SK-MEL-5 (cell line): ENCODE measurements at places on chromosomes 2 and 18. TPM values are rescaled to one million over a fixed set of nuclear protein-coding genes. Genes with fewer than 3 reads are reported as not detected.
A peak's percentile ranks its signal among the peaks of the same experiment; 100 is the strongest.

DNA sequence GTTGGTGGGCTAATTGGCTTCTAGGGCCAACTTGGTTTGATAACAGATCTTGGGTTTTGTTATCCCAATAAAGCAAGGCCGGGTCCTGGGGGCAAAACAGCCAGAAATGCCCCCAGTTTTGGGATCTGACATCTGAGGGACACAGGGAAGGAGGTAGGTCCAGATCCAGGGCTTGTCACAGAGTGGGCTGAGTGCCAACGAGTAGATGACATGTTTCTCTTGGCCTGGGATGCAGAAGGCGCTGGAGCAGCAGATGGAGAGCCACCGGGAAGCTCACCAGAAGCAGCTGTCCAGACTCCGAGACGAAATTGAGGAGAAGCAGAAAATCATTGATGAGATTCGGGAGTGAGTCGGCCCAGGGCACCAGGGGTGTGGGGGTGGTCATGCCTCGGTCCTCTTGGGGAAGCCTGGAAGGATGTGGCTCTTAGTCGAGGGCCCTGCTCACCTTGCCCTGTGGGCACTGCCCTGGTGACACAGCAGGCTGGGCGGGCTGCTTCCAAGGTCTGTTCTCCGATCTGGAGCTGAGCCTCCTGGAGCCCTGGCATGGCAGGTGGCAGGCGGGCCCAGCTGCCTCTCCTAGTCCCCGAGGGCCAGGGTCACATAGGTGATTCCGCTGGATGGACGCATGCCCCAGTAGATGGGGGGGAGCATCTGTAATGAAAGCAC, 40.2 kb upstream of the LYPD6B start:
- no peak for DNase-seq

GRCh38 chr2:33313039-33313438, 163.4 kb upstream of the RASGRP3 start:
- no peak for DNase-seq

- DNase-seq: peak; percentile 51
These were observed 11.4 kb downstream of the ID2 start for GRCh38 chr2:8693157-8693821.

DNA sequence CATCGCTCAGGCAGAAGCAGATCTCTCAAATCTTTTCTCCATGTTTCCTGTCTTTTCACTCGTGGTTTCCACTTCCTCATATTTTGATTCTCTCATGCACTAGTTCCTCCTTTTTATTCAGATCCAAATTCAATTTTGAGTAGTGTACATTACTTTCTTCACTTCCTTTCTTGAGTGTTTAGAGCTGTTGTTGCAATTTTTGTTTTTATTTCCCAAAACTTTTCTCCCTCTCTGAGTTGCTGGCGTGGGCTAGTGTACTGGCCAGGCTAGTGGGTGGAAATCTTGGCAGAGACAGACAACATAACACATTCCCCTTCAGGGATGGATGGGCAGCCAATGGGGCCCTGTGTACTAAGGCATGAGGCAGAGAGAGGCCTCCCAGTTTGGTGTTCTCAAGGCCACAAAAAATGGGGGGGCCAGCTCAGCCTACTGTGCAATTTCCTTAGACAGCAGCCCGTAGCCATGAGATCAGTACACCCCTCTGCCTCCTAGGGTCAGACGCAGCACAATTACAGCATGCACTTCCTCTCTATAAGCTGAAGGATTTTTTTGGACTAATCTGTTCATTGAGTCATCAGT, 145.1 kb upstream of the PID1 start:
- DNase-seq: no peak

The CPSF3 gene
- 96.8 and 110 TPM in 2 replicates for total RNA-seq

- DNase-seq: peak; percentile 55
These were observed 555.0 kb upstream of the TMEFF2 start for GRCh38 chr2:192749611-192750200.

- DNase-seq: no peak
These were observed 9.5 kb downstream of the KLHL14 start for GRCh38 chr18:32763293-32763692.

- DNase-seq: peak; percentile 71
These were observed 238.7 kb downstream of the TGIF1 start for GRCh38 chr18:3688690-3689089.

DNA sequence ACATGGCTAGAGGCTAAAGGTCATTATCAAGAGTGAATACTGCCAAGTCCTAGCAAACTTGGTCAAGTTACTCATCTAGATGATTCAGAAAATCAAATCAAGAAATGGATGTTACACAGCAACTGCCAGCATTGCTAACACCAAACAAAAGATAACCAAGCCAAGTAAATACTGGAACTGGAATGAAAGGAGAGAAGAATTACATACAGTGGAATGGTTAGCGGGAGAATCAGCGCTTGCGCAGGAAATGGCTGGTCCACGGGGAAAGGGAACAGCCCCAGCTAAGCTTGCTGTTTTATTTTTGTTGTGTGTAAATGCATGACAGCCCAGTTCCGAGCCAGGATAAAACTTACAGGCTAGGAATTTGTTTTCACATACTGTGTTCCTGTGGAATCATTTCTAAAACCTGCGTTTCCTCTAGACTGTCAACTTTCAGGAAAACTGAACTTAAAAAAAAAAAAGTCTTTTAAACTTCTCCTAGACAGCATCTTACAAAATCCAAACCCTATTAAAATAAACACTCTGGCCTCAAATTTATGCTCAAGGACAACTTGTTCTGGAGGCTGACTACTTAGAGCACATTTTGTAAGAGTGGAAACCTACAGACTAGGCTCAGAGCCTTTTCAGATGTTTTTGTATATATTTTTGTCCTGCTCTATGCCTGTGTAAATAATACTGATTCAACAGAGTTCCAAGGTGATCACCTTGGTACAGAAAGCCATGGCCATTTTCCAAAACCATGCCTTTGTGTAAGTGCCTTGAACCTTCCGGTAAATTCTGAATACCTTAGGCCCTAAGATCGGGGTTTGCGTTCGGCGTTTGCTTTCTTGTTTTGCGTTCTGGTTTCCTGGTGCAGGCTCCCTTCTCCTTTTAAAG, 30.7 kb upstream of the TXNDC2 start:
- DNase-seq: no peak

The CD8A gene
- total RNA-seq: 0.13 and 0.18 TPM in 2 replicates

DNA sequence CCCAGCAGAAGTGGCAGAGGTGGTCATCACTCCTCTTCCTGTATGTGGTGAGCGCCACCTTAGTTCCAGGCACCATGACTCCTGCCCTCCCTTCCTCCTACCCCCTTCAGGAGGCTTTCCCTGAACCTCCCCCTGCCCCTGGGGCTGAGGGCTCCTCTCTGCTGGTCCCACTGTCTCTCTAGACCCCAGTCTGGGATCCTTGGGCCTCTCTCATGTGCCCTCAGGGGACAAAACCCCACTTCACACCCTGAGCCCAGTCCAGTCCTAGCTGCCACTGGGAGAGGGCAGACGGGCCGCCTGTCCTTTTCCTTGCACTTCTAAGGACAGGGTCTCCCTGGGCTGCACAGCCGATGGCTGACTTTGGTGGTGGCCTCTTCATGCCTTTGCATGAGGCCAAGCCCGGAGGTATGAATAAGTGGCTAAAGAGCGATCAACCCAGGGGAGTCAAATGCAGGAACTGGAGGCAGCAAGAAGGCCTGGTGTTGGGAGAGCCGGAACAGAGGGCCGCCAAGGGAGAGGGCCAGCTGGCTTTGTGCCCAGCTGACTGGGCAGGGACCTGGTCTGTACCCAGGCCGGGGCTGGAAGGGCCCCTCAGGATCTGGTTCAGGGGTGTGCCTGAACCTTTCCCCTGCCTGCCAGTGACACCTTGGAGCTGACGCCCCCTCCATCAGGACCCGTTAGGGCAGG, 29.5 kb downstream of the GLI2 start:
- DNase-seq: no peak

GRCh38 chr2:186532891-186533290, 46.8 kb downstream of the ZC3H15 start:
- no peak for DNase-seq

DNA sequence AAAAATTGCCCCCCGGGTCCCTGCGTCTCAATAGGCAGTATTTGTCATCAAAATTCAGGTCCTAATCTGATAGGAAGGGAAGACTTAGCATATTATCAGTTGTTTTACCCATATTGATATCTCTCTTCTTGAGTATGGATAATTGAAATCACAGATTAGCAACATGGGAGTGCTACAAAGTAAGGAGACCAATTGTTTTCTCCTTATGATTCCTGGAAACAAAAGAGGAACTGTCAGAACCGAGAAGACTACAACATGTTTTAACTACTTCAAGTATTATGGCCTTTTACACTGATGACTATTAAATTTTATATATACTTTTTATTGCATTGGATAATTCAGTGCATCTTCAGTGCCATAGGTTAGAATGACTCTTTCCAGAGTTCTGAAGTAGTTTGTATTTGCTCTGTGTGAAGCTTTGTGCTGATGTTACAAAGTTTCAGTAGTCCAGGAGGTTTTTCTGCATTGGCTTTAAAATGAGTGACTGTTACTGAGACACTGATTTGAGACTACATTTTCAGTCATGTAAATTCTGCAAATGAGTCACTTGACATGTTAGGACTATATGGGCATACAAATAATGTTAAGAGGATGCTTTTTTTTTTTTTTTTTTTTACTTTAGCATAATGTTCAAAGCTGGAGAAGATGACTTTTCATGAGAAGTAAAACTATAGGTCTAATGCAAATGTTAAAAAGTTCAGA, 19.7 kb upstream of the TLK1 start:
- DNase-seq: no peak

- DNase-seq: no peak
These were observed 443.6 kb downstream of the TDRD15 start for GRCh38 chr2:21567395-21567794.

- DNase-seq: peak; percentile 45
These were observed 143.9 kb downstream of the NCK2 start for GRCh38 chr2:105888625-105889024.
